ENCODE measurements at places on chromosomes 16 and 17.

GRCh38 chr17:51191895-51192294 lies 25.7 kb downstream of the NME2 start:
- no peak for DNase-seq

GRCh38 chr16:65771707-65772106 lies 594.8 kb upstream of the CDH5 start:
- DNase-seq, result no peak

DNA sequence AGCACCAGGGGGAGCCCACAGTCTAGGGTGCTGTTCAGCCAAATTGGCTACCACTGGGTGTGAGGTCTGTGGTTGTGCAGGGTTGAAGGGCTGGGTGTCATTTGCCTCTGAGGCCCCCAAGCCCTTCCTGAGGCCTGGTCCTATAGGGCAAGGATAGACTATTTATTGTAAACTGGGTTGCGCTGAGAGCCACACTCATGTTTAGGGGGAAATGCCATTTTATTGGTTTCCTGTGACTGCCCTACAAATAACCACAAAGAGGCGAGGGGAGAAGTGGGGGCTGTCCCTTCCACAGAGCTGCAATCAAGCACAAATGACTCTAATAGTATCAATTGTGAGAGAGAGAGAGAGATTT lies 3.6 kb upstream of the ZCCHC14 start:
- DNase-seq, result no peak

- DNase-seq, result no peak
These were observed 49.4 kb downstream of the KANSL1 start for GRCh38 chr17:46143827-46144236.

DNA sequence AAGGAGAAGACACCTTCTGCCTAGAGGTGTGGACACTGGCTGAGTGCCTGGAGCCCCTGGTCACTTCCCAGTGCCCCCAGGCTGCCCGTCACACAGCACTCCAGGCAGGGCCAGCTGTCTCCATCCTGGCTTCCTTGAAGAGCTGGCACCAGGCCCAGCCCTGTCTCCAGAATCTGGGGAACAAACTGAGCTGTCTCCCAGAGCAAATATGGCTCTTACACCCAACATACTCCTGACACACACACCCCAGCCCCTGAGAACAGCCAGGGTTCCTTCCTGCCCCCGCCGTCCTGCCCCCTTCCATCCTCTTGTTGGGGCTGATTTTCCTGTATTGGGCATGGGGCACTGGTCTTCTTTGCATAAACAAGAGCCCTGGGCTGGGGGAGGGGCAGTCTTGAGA lies 9.1 kb downstream of the NHERF1 start:
- no peak for DNase-seq

- DNase-seq, result no peak
These were observed 31.9 kb upstream of the NUDT7 start for GRCh38 chr16:77690416-77690815.

- DNase-seq, result no peak
These were observed 871.0 kb downstream of the CDH11 start for GRCh38 chr16:64250866-64251265.

- DNase-seq, result peak; percentile 89
These were observed 4.8 kb upstream of the ARL4D start for GRCh38 chr17:43393944-43394482.
